ENCODE measurements at places on chromosomes 3 and 15.

DNA sequence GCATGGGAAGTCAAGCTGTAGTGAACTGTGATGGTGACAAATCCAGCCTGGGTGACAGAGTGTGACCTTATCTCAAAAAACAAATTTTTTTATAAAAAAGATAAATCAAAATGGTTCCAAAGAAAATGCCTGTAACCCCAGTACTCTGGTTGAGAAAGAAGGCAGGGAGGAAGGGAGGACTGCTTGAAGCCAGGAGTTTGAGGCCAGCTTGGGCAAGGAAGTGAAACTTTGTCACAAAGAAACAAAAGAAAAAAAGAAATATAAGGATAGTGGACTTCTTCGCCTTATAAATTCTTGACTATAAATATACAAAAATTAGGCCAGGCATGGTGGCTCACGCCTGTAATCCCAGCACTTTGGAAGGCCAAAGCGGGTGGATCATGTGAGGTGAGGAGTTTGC, 34.1 kb downstream of the SMARCC1 start:
- DNase-seq: no peak

GRCh38 chr15:98425173-98425572, 223.2 kb upstream of the IGF1R start:
- DNase-seq: no peak

- DNase-seq: peak; percentile 30
Measured at GRCh38 chr3:11510001-11510340, 133.7 kb downstream of the VGLL4 start.

DNA sequence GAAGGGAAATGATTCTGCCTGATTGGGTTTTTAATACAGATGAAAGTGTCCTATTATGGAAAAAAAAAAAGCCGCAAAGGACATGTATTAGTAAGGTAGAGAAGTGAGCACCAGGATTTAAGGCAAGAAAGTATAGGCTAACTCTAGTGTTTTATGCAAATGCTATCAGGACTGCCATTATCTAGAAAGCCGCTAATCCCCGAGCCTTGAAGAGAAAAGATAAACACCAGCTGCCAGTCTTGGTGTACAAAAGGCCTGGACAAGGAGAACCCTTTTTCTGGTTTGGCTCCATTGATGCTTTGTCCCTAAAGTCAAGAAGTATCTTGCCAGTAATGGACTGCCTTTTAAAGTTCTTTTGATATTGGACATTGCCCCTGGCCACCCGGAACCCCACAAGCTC, 8.6 kb upstream of the TRIM59 start:
- DNase-seq: peak; percentile 44

- no peak for DNase-seq
Measured at GRCh38 chr15:71511796-71512681, 298.3 kb upstream of the NR2E3 start.

DNA sequence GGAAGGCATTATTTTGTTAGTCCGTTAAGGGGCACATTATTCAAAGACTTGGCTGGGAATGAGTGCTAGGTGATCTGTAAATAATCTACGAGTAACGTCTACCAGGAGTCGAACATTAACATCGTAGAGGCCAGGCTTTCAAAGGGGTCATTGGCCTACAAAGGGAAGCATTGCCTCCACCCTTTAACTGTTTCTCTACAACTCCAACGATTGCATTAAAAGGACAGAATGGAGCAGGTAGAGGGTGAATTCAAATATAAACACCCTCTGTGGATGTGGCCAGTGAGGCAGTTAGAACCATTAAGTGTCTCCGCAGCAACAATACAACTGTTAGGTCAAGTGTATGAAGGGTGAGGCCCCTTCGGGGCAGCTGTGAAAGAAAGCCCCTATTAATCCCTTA, 126.0 kb upstream of the LMOD3 start:
- DNase-seq: no peak

- no peak for DNase-seq
Measured at GRCh38 chr3:124498891-124499290, 231.4 kb upstream of the UMPS start.

- DNase-seq: no peak
Measured at GRCh38 chr3:47961815-47962606, 54.2 kb downstream of the MAP4 start.

DNA sequence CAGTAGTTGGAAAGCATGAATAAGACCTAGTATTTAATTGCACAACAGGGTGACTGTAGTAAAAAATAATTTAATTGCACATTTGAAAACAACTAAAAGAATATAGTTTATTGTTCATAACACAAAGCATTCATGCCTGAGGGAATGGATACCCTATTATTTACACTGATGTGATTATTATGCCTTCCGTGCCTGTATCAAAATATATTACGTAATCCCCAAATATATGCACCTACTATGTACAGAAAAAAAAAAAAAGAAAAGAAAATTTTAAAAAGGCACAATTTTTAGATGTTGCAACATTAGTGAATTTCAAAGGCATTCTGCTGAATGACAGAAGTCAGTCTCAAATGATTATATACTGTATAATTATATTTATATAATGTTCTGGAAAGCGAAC, 647.2 kb upstream of the BCHE start:
- no peak for DNase-seq

- DNase-seq: no peak
Measured at GRCh38 chr3:31027191-31027761, 132.8 kb upstream of the GADL1 start.

- DNase-seq: peak; percentile 66
Measured at GRCh38 chr3:125051715-125052581, 3.8 kb downstream of the HEG1 start.

GRCh38 chr3:51675201-51675611, 4.2 kb downstream of the TEX264 start:
- DNase-seq: no peak

GRCh38 chr3:110677506-110677905, 394.1 kb upstream of the NECTIN3 start:
- DNase-seq: no peak

DNA sequence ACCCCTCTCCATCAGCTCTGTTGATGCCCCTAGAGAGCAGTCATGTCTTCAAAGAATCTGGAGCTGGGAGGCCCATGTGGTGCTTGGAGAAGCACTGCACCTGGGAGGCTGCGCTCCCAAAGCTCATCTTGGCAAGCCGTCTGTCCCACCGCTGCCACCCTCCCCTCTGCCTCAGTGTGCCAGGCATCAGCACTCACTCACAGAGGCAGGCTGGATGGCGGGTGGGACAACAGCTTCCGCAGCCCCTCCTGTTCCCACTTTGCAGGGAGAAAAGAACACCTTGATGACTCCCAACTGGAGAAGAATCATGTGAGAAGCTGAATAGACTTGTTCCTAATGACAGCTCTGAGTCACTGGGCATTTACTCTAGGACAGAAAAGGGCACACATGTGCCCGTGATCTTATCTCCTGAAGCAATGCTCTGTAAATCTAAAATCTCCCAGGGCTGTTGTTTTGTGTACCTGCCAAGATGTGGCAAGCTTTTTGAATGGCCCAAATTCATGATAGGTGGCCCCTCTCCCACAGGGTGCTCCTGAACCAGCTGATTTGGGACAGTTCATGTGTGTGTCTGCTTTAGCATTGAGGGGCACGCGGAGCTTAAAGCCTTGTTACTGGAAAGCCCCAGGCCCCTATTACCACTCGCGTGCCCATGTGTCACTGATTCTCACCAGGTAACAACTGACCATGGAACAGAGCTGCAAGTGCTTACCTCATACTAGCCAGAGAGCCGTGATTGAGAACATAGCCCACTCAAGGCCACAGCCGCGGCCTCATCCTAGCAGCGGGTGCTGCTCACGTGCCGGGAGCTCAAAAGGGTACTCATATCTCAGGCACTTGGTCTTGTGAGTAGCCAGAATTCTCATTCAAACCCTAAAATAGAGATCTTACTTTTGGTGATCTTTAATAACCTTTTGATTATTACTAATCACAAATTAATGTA, 104.4 kb downstream of the DNAJB8 start:
- no peak for DNase-seq

- no peak for DNase-seq
Measured at GRCh38 chr15:66957431-66957720, 108.0 kb upstream of the SMAD3 start.

GRCh38 chr3:57298041-57298440, 5.6 kb upstream of the ASB14 start:
- DNase-seq: no peak

- DNase-seq: no peak
Measured at GRCh38 chr3:101133652-101134051, 140.4 kb upstream of the ABI3BP start.

- DNase-seq: no peak
Measured at GRCh38 chr3:72034986-72035385, 250.0 kb upstream of the PROK2 start.

GRCh38 chr15:74869726-74870407, 3.3 kb downstream of the SCAMP2 start:
- DNase-seq: no peak

DNA sequence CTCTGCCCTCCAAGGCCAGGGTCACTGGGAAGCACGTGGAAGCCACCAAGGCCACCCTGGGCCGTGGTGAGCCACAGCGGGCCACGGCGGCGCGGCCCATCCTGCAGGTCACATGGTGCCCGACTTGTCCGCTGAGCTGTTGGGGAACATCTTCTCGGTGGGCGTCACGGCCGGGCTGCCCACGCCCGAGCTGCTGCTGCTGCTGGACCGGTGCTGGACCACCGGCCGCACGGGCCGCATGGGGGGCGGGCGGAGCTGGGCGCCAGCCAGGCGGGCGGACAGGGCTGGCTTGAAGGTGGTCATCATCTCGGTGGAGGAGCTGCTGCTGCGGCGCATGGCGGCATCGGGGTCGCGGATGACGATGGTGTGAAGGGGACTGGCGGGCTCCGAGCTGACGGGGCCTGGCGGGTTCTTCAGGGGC, 22.1 kb upstream of the RAD18 start:
- DNase-seq: no peak

GRCh38 chr15:36972704-36973103, 127.6 kb downstream of the MEIS2 start:
- no peak for DNase-seq

GRCh38 chr15:93467337-93467736, 378.3 kb upstream of the RGMA start:
- no peak for DNase-seq

DNA sequence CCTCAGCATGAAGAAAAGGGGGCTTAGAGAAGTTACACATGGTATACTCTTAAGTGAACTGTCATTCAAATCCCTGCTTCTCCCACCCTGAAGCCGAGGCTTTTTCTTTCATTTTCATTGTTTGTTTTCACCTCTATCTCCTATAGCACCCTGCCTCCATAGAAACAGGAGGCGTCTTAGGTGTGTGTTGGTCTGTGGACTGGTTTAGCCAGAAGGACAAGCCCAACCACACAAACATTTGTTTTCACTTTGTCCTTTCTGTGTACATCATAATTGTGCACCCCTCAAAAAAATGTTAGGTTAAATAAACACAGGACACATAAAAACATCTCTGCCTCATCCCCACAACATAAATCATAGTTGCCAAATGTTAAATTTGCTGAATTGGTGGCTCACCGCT, 73.3 kb upstream of the UBE2E2 start:
- no peak for DNase-seq

GRCh38 chr15:33069161-33069560, 125.4 kb downstream of the FMN1 start:
- DNase-seq: no peak

- no peak for DNase-seq
Measured at GRCh38 chr3:123279121-123279520, 77.4 kb downstream of the SEC22A start.

DNA sequence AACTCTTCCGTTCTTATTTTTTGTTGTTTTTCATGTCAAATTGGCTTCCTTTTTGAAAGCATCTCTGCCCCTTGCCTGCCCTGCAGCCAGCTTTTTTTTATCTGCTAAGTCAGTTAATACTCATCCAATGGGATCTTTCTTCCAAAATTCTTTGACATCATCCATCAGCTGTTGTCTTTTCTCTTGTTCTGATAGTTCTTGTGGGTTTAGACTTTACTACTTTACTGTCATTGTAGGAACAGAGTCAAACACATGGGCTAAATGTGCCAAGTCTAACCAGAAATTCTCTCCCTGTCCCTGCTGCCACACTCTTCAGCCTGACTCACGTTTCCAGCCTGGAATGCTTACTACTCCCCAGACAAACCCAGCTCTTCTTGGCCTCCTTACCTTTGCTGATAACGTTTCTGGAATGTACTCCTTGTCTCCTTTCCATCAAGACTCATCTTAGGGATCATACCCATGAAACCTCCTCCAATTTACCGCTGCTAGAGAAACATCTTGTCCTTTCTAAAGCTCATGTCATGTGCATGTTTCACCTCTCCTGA, 10.7 kb upstream of the VPS8 start:
- no peak for DNase-seq

DNA sequence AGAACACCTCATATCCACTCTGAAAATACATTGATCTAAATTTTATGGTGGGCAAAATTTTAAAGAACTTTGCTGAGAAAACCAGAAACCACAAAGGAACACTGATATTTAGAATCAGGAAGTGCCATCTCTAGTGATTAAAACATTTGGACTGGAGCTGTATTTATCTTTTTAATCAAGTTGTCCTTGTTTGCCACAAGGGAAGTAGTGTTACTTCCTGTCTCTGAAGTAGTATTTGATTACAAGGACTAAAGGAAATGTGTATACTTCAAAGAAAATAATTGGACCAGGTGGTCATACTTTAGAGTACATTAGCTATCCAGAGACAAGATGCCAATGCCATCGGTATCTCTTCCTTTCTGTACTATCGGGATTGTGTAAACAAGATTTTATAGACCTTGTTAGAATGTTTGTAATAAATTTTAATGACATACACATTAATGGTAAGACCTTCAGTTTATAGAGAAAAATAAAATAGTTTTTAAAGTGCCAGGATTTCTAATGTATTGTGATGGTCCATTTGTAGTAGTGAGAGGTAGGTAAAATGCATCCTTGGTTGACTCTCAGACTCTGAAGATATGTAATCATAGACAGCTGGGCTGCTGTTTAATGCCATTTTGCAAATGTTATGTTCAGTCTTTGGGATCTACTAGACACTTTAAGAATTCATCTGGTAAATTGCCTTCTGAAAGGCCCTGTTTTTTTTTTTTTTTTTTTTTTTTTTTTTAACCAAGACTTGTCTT, 131.9 kb downstream of the B3GALNT1 start:
- no peak for DNase-seq

- no peak for DNase-seq
Measured at GRCh38 chr15:63083541-63083940, 38.1 kb upstream of the LACTB start.

DNA sequence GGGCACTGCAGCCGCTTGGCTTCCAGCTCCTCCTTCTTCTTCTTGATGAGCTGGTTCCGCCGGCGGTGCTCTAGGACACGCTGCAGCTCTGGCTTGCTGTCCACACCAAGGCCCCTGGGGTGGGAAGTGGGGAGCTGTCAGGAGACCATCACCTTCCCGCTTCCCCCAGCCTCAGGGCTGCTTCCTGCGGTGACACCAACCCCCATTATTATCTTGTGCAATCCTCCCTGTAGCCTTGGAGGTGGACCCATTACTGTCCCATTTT, 10.0 kb downstream of the FAM107A start:
- no peak for DNase-seq

GRCh38 chr3:56193519-56193918, 274.7 kb downstream of the ERC2 start:
- no peak for DNase-seq

- no peak for DNase-seq
Measured at GRCh38 chr3:37762698-37763097, 99.0 kb upstream of the CTDSPL start.

GRCh38 chr3:13866041-13866965, 13.6 kb downstream of the WNT7A start:
- no peak for DNase-seq

- DNase-seq: peak; percentile 78
Measured at GRCh38 chr3:121748680-121749275, 763 bp downstream of the GOLGB1 start.
